ENCODE measurements at places on chromosomes 12 and 14.

DNA sequence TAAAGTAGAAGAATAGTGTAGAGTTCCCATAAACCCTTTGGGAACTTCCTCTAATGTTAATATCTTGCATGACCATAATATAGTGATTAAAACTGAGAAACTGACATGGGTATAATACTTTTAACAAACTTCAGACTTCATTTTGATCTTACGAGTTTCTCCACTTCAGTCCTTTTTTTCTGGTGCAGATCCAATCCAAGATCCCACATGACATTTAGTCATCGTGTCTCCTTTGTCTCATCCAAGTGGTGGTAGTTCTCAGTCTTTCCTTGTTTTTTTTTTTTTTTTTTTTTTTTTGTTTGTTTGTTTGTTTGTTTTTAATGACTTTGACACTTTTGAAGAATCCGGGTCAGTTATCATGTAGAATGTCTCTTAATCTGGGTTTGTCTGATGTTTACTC is 179.2 kb downstream of the CACNA1C start:
- DNase-seq, result no peak

- no peak for DNase-seq
Observed at GRCh38 chr12:59593761-59594160, 2.1 kb upstream of the SLC16A7 start.

DNA sequence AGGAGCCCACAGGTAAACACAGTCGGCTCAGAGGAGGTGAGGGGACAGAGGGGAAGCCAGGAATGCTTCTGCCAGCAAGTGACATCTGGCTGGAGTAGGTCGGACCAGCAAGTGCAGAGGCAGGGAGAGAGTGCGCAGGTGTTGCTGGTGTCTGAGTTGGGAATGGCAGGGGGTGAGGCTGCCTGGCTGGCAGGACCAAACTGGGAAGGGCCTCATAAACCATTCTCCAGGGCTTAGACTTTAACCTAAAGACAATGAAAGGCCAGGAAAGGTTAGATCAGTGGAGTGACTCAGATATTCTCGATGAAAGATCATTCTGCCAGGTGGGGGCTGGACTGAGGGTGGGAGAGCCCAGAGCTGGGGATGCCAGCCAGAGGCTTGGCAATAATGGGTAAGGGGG is 66.4 kb downstream of the ITPK1 start:
- DNase-seq, result no peak

- no peak for DNase-seq
Observed at GRCh38 chr14:51341338-51341737, 101.3 kb downstream of the TMX1 start.
